ENCODE measurements at places on chromosomes 3 and 15.

DNA sequence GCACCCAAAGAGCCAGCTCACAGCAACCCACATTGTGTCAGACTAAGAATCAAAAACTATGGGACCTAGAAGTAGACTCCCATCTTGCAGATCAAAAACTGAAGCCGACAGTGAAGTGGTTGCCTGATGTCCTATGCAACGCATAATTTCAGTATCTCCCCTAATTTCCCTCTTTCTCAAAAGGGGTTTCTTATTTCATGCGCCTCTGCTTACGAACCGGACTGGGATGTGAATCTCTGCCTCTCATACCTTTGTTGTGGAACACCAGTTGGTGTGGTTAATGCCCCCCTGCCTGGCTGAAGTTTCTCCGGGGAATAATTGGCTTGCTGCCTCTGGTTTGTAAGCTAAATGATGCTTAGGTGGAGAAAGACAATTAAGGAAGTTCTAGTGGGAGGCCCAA is 514 bp upstream of the FAM174B start:
- DNase-seq: no peak

DNA sequence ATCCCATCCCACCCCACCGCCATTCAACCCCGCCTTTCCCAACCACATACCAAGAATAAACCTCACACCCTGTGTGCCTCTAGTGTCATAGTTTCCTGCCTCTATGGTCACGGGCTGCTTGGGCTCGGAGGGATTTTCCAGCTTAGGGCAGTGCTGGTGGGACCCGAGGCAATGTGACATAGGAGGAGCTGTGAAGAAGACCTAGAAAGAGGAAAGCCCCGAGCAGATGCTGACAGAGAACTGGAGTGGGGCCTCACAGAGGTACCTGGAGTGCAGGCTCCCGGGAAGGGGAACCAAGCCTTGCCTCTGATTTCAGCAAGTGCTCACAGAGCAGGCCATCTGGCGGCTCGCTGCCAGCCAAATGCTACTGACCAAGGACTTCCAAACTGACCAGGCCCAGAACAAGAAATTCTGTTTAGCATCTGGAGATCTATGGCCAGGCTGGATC is 27.5 kb downstream of the BHLHE40 start:
- DNase-seq: no peak

DNA sequence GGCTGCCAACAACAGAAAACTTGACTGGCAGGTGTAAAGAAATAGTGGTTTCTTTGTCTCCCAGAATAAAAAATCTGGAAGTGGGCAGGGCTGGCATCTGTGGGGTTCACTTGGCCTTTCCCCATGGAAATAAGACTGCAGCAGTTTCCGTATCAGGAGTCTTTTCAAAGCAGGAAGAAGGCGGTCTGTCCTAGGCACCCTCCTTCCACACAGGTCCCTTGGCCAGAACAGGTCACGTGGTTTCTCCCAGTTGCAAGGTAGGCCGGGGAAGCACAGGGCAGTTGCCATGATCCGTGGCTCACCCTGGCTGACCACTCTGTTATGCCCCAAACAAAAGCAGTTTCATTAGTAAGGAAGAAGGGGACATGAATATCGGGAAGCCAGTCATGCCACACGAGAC is 45.4 kb downstream of the ZDHHC19 start:
- DNase-seq: no peak

DNA sequence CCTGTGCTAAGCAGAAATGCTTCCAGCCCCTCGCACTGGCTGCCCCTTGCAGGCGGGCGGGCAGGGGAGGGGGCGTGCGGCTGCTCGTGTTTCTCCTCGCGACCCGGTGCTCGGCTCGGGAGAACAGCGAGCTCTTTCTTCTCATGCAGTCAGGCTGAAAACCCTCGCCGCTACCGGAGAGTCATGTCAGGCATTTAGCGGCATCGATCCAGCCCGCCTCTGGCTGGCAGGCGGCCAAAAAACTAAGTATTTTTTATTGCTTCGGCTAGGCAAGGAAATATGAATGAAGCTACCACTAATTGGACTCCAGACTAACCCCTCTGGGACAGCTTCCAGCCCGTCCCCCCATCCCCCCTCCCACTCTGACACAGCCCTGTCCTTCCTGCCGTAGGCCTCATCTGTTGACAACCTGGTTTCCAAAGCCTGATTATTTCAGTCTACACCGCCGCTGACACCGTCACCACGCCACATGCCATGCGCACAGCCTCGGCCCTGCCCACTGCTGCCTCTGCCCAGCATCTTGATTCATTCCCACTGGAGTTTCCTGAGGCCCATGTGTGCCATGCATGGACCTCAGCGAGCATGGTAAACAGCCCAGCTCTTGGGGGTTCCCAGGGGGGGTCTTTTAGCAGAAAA is 35.3 kb downstream of the TLE3 start:
- peak; percentile 71 for DNase-seq

DNA sequence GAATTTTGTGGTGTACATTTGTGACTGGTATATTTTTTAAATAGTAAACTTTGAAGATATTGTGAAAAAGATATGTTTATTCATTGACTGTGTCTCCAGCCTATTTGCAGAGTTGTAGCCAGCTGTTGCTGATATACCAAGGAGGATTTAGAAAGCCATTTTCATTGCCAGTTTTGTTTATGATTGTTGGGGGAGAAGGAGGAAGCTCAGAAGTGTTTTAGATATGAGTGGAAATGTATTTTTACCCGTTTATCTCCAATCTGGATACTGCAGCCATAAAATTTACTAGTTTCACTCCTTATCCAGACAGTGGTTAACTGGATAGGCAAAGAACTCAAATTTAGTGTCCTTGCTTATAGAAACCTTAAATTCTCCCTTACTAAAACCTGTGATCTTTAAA is 18.8 kb downstream of the ATP11B start:
- DNase-seq: no peak

GRCh38 chr3:55226696-55227095 is 260.4 kb downstream of the WNT5A start:
- no peak for DNase-seq

DNA sequence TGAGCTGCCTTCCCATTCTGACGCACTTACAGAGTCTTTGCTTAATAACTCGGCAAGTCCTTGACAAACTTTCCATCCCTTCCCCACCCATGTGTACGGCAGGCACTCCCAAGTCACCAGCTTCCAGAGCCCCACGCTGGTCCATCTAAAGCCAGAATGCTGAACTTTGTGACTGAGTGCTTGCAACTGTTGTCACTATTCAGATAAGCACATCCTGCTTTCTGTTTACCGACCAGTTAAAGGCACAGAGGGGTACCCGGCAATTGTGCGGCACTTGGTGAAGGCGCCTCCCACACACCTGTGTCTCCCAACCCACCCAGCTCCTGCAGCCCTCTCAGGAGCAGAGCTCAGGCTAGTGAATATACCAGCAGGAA is 430.6 kb downstream of the FOXP1 start:
- no peak for DNase-seq

DNA sequence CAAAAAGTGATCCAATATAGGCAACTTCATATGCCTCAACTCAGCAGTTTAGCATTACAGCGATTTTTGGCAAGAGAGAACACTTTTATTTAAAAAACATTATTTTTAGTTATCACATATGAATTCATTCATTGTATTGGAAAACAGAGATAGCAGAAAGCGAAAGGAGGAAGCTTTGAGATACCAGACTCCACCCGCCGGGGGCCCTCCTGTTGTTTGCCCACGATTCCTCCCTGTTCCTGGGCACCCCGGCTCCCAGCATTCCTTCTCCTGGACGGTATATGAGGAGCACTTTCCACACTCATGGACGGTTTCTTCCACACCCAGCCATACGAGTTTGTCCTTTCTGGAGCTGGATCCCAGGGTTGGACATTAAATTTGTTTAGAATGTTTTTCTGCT is 18.2 kb downstream of the APBA2 start:
- no peak for DNase-seq

DNA sequence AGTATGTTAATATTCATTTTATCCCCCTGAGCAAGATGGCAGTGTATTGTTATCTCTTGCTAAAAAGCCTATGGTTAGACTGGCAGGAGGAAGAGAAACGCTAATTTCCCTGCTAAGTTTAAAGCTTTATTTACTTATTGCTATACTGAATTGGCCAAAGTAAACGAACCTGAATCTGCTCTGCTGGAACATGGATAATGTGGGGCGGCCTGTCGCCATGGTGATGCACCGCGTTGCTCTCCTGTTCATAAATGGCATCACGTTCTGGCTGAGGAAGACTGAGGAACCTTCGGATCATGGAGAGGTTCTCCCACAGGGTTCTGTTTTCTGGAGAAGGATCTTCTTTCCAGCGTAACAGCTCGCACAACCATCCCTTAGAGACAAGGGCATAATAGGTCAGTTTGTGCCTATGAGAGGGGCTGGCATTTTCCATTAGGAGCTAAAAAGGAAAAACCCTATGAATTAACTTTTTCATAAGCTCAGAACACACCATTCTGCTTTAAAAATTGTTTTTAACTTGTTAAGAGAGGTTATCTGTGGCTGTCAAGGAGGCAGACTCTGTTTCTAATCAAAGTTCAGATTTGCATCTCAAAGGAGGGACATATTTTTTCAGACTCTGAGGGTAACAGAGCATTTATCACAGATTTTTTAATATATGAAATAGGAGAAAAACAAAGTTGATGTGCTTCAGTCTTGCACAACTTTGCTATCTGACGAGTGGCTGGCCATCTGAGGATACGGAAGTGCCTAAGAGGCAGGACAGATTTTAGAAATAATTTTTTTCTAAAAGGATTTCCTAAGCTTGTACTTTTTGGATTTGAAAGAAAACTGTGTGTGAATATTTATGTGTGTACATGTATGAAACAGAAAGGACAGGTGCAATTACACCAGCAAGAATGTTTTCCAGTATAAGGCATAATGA is 73.1 kb downstream of the SATB1 start:
- no peak for DNase-seq

DNA sequence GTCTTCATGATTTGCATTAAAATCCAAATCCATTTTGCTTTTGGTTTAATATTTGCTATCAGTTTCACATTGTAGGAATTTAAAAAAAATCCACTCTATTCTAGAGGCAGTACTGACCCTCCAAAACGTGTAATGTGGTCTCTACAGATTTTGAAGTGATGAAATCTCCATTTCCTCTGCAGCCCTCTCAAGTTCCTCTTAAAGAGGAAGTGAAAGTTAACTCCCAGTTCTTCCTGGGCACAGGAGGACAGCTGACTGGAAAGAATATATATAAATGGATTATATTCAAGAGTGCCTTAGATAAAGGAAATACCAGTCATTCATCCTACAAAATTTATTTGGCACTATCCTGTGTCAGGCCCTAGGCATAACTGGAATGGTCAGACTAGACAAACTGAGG is 83.5 kb upstream of the PLCL2 start:
- no peak for DNase-seq

GRCh38 chr3:36318621-36319200 is 61.6 kb upstream of the STAC start:
- DNase-seq: no peak

DNA sequence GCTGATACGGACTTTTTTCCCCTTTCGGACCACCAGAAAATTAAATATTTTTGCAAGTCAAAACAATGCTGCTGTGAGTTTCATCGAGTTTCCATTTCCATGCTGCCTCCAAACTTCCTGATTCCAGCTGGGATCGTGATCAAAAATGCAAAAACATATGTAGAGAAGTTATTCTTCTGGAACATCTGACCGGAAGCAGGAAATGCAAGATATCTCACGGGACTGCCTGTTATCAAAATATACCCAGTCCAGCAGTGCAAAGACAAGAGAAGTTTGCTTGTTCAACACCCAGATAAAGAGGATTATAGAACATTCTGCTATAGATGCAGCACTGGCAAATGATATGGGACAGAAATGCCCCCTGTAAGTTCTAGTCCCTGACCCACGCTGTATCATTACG is 726.7 kb upstream of the NR2F2 start:
- DNase-seq: peak; percentile 74

- DNase-seq: no peak
Observed at GRCh38 chr15:44084171-44084570, 110.9 kb downstream of the FRMD5 start.

DNA sequence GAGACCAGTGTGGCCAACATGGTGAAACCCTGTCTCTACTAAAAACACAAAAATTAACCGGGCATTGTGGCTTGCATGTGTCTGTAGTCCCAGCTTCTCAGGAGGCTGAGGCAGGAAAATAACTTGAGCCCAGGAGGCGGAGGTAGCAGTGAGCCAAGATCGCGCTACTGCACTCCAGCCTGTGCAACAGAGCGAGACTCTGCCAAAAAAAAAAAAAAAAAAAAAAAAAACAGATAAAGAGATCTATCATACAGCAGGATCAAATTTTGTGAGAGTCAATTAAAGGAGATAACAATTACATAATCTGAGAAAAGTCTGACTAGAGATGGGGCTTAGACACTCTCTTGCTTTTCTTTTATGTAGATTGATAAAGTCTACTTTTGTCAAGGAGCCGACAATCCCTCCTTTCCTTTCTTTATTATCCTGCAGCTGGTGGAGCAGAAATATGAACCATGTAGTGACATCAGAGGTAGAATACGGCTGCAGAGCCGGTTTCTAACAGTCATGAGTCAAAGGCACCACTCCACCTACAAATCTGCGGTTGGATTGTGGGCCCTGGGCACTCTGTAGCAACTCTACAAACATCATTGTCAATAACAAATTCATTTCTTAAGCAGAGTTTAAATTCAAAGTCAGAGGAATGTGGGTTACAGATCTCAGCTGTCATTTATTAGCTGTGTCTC is 9.0 kb downstream of the C2CD4A start:
- DNase-seq: no peak

GRCh38 chr15:28269097-28269496 is 52.9 kb downstream of the HERC2 start:
- DNase-seq: no peak

DNA sequence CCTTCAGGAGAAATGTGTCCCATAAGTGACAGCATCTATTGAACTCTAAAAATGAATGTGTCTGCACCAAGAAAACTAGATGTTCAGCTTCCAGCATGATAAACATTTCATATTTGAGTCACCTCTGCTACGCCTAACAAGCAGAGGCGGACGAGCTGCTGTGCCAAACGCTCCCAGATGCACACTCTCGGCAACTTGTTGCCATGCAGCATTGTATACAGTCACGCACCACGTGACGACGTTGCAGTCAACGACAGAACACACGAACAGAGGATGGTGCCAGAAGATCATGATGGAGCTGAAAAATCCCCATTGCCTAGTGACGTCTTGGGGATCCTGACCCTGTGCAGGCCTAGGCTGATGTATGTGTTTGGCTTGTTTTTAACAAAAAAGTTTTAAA is 137.5 kb downstream of the XXYLT1 start:
- no peak for DNase-seq

- DNase-seq: no peak
Observed at GRCh38 chr3:9781978-9782603, 10.2 kb downstream of the TADA3 start.

DNA sequence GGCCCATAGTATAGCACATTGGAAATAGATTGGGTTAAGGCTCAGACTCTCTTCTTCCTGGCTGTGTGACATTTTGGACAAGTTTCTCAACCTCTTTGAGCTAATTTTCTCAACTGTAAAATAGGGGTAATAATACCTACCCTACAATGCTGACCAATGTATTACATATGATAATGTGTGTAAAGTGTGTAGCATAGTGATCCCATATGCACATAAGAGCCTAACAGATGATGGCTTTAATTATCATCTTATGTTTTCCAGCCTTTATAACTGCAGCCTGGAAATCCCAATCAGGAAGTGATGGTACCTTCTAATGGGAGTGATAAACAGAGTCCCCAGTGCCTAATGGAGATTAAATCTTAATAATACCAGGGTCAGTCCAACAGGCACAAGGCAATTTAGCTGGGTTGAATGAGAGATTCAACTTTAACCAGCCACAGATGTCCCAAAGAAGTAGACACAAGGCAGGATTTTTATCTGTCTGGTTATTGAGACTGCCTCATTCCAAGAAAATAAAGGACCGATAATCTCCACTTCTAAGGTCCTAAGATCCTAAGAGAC is 12.0 kb downstream of the ADAMTS9 start:
- no peak for DNase-seq
